Esophagus muscularis mucosa (tissue), 4 donors: ENCODE measurements at places on chromosomes 7 and 10. TPM values are rescaled to one million over a fixed set of nuclear protein-coding genes. Genes with fewer than 3 reads are reported as not detected.
A peak's percentile ranks its signal among the peaks of the same experiment; 100 is the strongest.

DNA sequence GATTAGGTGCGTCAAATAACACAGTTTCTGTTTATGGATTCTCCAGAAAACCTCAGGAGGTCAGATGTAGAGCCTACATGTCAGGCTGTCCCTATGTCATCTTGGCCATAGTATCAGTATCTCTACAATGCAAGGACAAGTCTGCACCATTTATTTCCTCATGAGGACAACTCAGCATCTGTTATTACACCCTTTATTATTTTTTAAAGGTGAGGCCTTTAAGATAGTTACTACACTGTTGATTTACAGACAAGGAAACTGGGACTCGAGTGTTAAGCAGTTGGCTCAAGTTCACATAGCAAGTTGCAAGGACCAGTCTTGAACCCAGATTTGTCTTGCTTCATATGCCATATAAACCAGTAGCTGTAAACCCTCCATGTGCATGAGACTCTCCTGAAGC is 23.2 kb upstream of the PPA1 start:
- DNase-seq: no peak

Gene GNGT1
- not detected for total RNA-seq

DNA sequence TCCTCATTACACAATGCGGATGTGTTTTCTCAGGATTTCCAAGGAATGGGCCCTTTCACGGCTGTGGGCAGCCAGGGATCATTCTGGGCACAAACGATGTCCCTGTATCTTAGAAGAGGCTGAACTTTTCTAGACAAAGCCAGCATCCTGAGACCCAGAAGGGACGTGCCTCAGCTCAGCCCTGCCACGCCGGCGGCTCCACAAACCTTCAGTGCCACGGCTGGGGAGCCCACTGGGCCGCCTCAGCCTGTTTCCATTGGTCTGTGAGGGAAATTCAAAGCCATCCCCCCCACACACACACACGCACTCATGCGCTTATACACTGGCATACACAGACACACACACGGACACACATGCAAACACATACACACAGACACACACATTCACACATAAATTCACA is 344.9 kb upstream of the MKI67 start:
- DNase-seq: no peak

- no peak for DNase-seq
Measured at GRCh38 chr10:5752301-5752871, 60.8 kb downstream of the GDI2 start.

DNA sequence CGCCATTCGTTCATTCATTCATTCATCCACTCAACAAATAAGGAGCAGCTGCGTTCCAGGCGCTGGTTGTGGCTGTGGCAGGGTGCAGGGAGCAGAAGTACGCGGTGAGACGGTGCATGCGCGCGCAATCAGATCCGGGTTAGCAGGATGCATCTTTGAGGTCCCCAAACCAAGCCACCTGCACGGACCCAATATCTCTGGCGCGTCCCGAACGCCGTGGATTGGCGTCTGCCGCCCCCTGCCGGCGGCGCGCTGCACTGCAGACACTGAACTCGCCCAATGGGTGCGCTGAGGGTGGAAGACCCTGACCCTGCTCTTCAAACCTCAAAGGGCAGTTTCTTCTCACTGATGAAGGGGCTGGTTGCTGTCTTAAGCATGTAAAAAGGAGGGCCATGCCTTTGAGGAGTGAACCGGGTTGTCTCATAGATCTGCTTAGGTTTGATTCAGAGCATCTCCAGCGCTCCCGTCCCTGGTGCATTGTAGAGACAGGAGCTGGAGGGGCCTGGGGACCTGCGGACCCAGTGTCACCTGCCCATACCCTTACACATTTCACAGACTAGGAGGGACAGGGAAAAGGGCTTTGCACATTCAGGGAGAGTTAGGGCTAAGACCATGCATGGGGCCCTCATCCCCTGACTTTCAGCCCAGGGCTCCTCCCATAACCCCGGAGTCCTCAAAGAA is 102.5 kb downstream of the RAMP3 start:
- DNase-seq: no peak

GRCh38 chr10:21675157-21675796 is 141.2 kb downstream of the MLLT10 start:
- DNase-seq: no peak

Gene CPEB3
- 6.8 TPM for total RNA-seq

DNA sequence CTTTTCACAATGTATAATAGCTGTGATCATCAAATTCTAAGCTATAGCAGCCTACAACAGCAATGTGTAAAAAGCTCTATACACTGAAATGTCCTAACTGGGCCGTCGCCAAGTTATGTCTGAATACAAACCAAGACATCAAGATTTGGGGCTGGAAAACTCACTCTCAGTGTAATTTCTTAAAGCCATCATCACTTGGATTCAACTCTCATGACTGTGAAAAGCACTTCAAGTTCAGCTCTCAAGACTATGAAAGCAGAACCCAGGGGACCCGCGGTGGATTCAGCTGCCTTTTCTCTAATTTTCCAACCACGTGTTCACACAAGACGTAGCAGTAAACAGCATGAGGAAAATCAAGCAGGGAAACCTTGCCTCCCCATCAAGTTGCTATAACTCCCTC is 15.8 kb upstream of the ZNRF2 start:
- DNase-seq: no peak

Gene FAM221A
- 6.2 TPM for total RNA-seq

- no peak for DNase-seq
Measured at GRCh38 chr10:128095753-128096469, 30.3 kb downstream of the MKI67 start.

DNA sequence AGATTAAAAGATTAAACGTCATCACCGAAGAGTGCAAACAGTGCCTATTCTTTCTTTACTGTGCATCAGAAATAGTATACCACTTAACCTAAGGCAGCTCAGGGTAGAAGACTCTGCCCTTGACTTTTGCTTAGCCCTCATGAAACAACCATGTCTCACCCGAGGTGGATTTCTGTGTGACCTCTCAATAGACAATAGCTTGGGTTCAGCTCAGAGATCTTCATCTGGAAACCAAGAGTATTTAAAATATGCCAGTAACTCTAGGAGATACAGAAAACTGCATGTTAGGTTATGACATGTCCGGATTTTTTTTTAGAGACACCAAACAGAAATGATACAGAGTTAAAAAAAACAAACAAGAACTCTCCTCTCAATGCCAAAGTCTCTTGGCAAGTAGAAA is 75.8 kb downstream of the JAZF1 start:
- peak; percentile 14 for DNase-seq

Gene FAM20C
- total RNA-seq: 79.2 TPM

DNA sequence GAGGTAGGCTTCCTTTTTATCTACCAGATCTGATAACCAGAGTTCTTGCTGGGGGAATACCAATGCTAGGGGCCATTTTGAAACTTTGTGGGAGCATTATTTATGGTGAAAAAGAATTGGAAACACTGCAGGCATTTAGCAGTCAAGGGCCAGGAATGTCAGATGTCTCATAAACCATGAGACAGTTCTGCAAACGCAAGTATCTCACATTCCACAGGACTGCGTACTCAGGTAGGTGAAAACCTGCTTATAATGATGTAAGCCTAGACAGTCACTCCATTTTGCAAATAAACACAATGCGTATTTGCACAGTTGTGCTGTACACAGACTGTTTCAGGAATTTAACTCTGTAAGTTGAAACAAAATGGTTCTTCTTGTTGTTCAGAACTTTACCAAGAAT is 33.9 kb downstream of the ECHDC3 start:
- DNase-seq: no peak

DNA sequence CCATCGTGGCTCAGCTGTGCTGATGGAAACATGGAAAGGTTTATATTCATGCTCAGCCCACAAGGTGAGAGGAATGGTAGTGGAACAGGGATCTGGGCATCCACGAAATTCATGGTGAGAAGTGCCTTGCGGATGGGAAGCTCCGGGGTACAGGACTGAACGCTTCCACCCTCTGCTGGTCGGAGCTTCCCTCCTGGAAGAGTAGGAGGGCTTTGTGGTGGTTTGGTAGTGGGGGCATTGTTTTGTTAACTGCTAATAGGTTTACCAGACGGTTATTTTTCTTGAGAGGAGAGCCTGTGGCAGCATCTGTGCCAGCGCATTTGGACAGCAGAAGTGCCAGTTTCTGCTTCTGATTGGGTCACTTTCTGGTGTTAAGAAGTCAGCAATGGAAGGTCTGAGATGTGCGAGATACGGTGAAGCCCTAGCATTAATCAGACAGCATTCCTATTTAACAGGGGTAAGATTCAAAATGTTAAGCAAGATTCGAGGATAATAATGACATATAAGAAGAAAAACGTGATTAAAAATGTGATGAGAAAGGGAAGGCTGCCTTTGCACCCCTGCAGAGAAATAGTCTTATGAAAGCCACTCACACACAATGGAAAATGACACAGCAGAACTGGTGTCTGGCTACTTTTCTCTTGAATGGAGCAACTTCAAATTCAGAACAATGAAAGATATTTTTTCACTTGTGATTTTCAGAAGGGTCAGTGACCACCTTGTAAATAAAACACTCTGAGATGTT is 17.7 kb downstream of the ABCA13 start:
- DNase-seq: no peak
